ENCODE measurements at places on chromosomes 11 and 22.

DNA sequence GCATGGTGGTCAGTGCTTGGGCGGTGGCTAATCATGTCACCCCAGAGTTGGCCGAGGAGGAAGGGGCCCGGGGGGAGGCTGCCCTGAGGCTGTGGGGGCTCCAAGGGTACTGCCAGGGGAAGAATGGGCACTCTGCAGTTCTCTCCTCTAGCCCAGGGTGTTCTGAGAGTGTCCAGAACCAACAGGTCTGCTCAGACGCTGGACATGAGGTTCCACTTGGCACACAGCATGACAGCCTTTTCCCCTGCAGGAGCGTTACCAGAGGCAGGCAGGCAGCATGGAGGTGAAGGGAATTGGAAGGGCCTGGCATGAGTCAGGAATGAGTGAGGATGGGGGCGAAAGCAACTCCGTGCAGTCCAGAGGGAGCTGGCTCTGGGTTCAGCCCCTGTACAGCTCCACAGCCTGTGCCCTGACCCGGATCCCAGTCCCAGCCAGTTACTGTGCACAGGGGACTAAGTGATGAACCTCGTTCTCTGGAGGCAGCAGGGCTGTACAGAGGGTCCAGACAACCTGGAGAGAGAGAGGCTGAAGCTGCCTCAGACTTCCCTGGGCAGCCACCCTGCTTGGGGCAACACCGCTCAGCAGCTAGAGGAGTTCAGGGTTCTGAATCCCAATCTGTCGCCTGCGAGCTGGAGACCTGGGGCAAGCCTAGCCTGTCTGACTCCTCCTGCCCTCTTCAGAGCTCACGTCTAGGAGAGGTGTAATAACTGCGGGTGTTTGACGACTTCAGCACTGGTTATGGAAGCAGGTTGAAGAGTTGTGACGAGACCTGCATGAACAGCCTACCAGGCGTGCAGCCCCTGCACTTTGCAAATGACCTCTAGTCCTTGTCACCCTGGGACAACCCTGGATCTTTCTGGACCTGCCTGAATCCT lies 14.7 kb upstream of the TUB start:
- DNase-seq, result no peak

DNA sequence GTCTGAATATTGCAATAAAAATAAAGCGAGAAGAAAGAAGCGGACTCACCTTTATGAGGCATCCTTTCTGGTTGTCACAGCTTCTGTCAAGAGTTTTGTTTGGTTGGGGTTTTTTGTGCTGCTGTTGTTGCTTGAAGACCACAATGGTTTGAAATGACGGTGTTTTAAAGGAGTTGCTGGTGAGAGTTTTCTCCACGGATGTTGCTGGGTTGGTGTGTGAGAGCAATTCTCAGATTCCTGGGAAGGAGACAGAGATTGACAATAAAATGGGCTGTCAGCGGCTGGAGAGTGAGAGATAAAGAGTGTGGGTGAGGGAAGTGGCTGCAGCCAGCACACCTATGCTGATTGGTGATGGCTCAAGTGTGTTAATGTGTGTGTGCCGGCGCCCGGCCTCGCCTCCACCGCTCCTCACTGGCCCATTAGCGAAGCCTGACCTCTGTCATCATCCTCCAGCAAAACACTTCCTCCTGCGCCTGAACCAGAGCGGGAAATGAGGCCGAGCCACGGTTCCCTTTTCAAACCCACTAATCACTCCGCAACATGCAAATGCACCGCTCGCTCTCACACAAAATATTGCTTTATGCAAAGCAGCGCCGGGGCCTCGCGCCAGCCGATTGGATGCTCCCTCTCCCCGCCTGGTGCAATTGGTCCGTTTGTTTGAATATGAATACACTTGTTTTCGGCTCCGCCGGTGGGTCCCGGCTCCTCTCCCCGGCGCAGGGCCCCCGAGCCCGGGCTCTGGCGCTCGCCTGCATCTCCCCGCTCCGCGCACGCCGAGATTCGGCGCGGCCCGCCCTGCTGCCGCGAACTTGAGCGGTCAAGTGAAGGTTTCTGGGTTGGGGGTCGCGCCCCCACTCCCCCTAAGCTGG lies at the start of gene PAX6:
Gene PAX6, minus strand, starts transcription at position 544 of the 869 bp plus-strand sequence. CDS start 4,911 bp downstream, outside the sequence.
- DNase-seq, result no peak

DNA sequence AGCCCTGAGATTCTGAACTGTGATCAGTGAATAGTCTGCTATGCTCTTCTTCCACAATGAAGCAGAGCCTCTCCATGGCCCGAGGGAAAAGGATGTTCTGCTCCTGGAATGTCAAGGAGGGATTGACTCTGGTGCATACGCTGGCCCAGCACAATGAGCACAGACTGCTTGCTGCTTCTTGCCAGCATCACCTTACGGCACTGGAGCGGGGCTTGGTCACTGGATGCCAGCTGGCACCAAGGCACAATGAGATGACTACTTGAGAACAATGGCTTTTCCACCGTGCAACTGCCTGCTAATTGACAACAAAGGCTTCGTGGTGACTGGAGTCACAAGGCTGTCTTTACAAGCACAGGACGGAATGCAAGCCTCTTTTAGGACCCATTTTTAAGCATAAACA lies 139.2 kb downstream of the DSCAML1 start:
- DNase-seq, result no peak

GRCh38 chr11:68463714-68464113 lies 3.2 kb downstream of the PPP6R3 start:
- DNase-seq, result no peak

GRCh38 chr22:50027639-50028537 lies 15.3 kb upstream of the IL17REL start:
- DNase-seq, result no peak

DNA sequence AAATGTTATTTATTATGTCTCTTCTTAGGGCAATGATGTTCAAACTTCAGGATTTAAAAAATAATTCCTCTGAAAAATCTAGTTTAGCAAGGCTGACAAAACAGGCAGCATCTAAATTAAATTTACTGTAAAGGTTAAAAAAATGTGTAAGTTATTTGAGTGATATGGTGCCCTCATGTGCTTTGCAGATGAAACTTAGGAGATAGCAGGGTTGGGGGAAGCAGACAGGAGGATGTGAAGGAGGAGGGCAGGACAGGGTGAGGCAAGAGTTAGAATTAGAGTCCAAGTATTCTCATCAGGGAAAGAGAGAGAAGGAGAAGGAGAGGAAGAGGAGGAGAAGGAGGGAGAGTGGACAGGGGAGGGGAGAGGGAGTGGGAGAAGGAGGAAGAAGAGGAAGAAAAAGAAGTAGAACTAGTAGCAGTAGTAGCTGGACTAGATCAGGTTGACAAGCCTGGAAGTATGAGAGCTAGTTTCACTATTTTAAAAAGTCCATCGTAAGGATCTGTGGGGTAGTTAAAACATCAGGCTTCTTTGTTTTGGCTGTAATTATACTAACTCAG lies 141.2 kb upstream of the SESN3 start:
- no peak for DNase-seq

- DNase-seq, result no peak
These were observed 54.8 kb downstream of the NAT10 start for GRCh38 chr11:34160049-34160721.

DNA sequence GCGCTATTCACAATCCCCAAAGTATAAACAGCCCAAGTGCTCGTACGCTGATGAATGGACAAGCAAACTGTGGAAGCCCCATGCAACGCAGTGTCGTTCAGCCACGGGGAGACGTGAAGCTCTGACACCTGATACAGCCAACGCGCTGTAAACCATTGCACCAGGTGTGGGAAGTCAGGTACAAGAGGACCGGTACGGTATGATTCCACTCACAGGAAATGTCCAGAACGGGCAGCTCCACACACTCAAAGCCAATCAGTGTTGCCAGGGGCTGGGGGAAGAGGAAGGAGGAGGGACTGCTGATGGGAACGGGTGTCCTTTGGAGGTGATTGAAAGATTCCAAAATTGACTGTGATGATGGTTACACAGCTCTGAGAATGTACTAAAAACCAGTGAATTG lies 64.5 kb downstream of the BRD1 start:
- DNase-seq, result no peak

DNA sequence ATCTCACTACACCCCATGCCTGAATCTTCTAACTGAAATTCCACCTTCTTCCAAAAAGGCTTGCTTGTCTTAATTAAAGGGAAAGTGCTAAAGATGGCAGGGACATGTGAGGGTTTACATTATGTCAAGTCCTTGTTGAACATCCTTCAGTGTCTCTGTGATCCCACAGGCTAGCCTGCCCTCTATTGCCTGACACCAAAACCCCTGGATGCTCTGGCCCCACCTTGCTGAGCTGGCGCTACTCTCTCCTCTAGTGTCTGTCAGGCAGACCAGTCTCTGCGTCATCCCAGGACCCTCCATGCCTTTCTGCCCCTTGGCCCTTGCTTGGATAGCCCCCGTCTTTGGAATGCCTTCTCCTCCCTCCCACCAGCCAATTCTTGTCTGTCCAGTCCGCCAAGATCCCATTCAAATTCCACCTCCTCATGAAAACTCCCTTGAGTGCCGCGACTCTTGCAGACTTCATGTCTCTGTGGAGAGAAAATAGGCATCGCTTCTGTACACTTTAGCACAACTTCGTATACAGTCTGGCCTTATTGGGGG lies 69.3 kb downstream of the PKNOX2 start:
- DNase-seq, result no peak

- DNase-seq, result no peak
These were observed 104.7 kb upstream of the CARD18 start for GRCh38 chr11:105244160-105244825.

DNA sequence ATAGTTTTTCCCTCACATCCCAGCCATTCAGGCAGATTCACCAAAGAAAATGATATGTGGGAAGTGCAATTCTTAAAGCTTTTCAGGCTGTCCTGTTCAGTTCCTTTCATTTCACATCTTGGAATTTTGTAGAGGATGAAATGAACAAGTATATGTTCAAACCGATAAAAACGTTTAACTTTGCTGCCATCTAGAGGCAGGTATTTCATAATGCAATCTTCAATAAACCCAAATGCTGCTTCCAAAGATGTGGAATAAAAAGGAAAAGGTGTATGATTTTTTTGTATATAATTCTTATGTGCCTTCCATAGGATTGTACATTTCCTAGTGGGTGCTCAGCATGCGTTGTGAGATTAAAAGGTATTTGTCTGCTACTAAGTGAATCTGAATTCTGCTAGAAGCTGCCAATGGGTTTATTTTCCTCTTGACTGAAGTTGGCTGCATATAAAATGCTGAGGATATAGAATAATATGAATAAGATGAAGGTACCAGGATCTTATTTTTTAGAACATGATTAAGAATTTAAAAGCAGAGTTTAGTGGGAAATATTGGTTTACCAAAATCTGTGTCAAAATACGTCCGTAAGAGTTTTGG lies 199.3 kb downstream of the PGR start:
- no peak for DNase-seq

DNA sequence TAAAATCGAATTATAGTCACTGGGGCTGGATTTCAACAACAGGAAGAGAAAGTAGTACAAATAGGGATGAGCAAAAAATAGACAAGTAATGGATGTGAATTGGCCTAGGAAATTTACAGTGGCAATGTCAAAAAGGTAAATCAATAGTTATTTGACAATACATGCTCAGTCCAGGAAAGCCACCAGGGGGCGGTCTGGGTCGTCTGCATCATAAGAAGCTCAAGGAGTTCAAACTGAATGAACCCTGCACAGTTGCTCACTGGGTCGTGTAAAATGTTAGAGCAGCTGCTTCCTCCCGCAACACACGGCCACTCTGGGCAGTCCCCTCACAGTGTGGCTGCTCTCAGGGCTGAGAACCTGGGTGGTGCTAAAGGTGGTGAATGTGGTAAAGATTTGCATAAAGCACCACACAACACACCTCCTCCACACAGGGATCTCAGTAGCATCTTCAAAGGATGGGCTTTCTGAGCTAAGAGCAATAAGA lies 85.9 kb downstream of the ZNF280B start:
- peak; percentile 75 for DNase-seq

DNA sequence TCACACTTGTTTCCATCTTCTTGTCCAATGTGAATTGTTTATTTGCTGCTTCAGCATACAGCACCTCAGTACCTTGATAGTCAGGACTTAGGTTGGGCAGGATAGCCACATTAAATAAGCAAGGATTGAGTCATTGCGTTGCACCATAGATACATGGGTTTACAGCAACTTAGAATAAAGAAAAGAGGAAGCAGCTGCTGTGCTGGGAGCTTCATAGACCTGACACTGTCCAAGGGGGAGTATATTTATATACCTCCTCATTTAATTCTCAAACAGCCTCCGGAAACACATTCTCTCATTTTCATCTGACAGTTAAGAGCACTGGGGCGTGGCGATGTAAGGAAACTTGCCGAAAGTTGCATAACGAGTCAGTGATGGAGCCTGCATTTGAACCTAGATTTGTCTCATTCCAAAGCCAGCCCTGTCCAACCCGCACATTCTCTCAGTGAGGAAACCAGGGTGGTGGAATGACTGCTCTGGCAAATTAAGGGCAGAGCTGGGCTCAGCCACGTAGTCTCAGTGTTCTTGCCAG lies 42.2 kb downstream of the UBASH3B start:
- no peak for DNase-seq

- no peak for DNase-seq
These were observed 13.5 kb downstream of the FBLN1 start for GRCh38 chr22:45516163-45516562.

GRCh38 chr11:132638423-132638822 lies 893.9 kb downstream of the OPCML start:
- DNase-seq, result no peak

DNA sequence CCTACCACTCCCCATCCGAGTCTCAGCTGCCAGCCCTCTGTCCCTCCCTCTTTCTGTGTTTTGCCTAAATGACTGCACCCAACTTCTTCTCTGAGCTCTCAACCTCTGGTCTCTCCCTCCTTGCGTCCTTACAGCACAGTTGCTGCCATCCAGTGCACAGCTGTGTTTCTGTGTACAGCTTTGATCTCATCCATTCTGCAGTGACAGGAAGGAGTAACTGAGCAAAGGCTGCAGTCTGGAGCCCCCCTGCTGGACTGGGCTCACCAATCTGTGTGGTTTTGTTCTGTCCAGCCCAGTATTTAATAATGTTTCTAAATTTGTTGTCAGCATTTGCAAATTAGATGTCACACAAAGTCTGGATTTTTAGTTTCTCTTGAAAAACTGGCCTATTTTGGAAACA lies 43.8 kb downstream of the PRR5L start:
- DNase-seq, result no peak

GRCh38 chr11:122601141-122602125 lies 54.1 kb upstream of the UBASH3B start:
- no peak for DNase-seq

GRCh38 chr11:45234306-45235006 lies 51.7 kb downstream of the SYT13 start:
- no peak for DNase-seq

- no peak for DNase-seq
These were observed 370.6 kb upstream of the CADM1 start for GRCh38 chr11:115874843-115875242.

- DNase-seq, result no peak
These were observed 36.6 kb upstream of the SYT7 start for GRCh38 chr11:61617515-61617914.

DNA sequence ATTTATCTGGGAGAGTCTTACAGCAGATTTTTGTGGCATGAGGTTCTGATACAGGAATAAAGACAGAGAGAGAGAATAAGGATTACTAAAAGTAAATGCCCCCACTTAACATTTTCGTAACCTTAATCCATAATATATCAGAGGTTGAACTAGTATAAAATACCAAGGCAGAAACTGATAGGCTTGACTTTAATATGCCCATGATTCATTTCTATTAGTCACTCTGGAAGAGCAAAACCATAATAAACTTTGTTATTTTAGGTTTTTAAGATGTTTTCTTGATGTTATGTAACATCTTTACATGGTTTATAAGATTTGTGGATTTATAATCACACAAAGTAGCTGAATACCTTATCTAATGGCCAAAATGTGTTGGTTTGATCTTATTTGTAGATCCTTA lies 19.1 kb downstream of the GUCY1A2 start:
- DNase-seq, result no peak

- no peak for DNase-seq
These were observed 5.5 kb upstream of the GAB4 start for GRCh38 chr22:17013396-17014100.
